ENCODE measurements at places on chromosomes 6 and 20.
A peak's percentile ranks its signal among the peaks of the same experiment; 100 is the strongest.

- DNase-seq = no peak
Measured at GRCh38 chr20:17572034-17572638, 2.3 kb downstream of the DSTN start.

- DNase-seq = no peak
Measured at GRCh38 chr6:57265755-57266221, 43.7 kb upstream of the RAB23 start.

- no peak for DNase-seq
Measured at GRCh38 chr20:46787991-46788762, 78.7 kb downstream of the SLC2A10 start.

GRCh38 chr6:30884521-30885480 is 482 bp downstream of the DDR1 start:
- DNase-seq = peak; percentile 51

DNA sequence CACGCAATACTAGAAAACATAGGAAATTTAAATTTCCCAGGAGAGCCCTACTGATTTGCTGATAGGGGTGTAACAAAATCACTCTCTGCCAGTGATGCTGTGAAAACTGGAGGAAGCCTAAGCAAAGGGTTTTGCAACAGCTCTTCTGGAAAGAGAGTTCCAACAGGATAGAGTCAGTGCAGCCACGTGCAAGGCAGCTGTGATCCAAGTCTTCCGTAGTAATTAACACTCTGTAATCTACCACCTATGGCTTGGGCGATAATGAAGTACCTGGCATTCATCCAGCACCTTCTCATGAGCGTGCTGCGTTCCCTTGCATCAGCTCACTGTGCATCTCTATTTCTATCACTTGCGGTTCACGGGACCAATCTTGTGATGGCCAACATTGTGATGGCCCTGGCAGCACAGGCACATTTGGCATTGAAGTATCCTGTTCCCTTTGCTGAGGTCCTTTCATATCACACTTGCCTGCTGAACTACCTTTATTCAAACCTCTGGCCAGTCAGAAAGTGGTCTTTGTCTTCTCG is 48.2 kb downstream of the IRF4 start:
- DNase-seq = no peak

GRCh38 chr6:159467473-159468041 is 225.5 kb downstream of the SOD2 start:
- DNase-seq = no peak

GRCh38 chr6:36389353-36389752 is 1.9 kb upstream of the ETV7 start:
- DNase-seq = no peak

- DNase-seq = no peak
Measured at GRCh38 chr20:46400253-46400652, 6.2 kb downstream of the ELMO2 start.

- DNase-seq = no peak
Measured at GRCh38 chr6:48959251-48960060, 503.6 kb downstream of the MMUT start.

- DNase-seq = peak; percentile 4
Measured at GRCh38 chr6:111361648-111362047, 121.4 kb downstream of the REV3L start.

DNA sequence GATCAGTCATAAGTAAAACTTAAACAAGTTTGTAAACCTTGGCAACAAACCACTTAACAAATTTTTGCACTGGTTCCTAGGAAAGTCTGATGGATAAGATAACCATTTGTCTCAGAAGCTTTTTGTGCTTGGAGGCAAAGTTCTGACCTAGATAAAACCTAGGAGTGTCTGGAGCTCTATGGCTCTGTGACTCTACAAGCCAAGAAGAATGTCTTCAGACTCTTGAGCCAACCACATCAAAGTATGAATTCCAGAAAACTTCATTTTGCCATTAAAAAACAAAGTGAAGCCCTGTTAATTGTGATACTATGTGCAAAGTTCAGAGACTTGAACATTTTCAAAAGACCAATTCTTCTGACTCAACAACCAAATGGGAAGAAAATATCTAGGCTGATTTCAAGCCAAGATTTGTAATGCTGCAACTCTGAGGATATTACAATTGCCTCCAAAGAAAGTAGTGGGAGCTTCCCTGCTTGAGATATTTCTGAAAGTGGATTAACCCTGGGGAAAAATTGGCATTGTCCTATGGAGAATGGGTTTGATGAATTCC is 158.1 kb upstream of the FOXQ1 start:
- no peak for DNase-seq

GRCh38 chr20:51463998-51464397 is 78.5 kb downstream of the NFATC2 start:
- DNase-seq = no peak

GRCh38 chr20:50295345-50295744 is 104.7 kb downstream of the CEBPB start:
- no peak for DNase-seq

- DNase-seq = no peak
Measured at GRCh38 chr20:37734228-37734985, 40.6 kb downstream of the CTNNBL1 start.

GRCh38 chr20:8646033-8646441 is 422.9 kb upstream of the PLCB4 start:
- peak; percentile 27 for DNase-seq

- DNase-seq = no peak
Measured at GRCh38 chr20:46267108-46268105, 40.9 kb downstream of the CDH22 start.

DNA sequence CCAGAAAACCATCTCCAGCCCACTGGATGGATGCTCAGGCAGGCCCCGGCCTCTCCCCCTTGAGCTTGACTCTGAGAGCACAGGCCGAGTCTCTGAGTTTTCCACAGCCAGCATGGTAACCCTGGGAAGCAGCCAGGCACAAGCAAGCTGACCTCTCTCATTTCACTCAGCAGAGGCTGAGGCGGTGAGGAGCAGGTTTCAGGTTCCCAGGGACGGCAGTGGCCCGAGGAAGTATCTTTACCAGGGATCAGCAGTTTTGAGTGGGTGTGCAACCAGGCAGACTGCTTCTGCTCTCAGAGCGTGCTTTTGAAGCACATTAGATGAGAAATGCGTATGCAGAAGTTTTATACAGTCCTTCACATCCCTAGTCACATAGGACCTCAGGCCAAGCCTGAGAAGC is 12.6 kb downstream of the HCK start:
- DNase-seq = no peak

DNA sequence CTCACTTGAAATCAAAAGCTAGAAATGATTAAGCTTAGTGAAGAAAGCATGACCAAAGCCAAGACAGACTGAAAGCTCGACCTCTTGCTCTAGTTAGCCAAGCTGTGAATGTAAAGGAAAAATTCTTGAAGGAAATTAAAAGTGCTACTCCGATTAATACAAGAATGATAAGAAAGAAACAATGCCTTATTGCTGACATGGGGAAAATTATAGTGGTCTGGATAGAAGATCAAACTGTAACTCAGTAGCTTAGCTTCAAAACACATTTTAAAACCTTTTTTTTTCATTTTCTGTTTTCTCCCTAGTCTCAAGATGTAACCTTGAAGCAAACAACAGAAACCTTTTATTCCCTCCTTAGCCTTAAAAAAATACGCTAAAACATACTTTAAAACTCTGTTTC is 11.4 kb upstream of the GJE1 start:
- no peak for DNase-seq

- peak; percentile 61 for DNase-seq
Measured at GRCh38 chr6:159252955-159253508, 83.8 kb downstream of the FNDC1 start.

DNA sequence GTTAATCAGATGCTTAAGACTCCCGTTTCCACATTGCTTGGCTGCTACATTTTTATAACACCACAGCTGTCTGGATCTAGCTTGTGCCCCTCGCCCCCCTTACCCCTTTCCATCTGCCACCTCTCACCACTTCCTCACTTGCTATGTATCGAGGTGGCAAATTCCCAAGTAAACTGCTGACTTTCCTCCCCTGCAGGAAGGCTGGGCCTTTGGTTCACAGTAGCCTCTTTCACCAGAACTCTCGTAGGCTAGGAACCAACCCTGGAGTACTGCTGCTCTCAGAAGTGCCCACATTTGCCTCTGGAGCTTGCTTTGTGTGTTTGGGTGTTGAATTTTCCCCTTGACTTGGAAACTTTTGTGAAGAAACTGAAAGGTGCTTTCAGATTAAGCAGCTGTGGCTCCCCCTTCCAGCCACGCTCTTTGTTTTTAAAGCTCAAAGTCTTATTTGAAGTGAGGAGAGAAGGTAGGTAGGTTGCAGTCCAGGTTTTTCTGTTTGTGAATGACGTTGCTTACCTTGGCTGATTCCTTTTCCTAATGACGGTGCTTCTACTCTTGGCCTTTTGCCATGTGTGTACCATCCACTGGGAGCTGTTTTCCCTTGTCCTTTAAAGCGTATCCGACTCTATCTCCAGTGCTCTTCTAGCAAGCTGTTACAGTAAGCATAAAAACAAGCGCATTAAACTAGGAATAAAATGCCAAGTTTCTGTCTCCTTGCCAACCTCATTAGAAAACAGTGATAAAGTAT is 90.4 kb downstream of the CARMIL1 start:
- no peak for DNase-seq

Measured in urothelium cell line (cell line).